Foreskin keratinocyte (primary cell): ENCODE measurements at places on chromosomes 4 and X.

DNA sequence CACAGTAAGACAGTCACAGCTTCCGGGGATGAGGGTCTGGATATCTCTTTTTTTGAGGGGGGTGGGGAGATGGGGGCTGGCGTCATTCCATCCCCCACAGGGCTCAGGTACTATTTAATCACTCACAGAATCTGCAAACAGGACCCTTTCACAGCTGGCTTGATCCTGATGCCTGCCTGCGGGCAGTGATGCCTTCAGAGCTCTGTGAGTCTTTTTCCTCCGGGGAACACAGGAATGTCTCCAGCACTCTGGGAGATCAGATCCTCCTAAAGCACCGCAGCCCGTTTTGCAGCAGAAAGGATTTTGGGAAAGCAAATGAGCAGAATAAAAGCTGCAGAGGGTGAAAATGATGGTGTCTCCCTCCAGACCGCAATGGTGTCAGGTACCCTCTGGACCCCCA lies 13.2 kb upstream of the SHOX start:
- DNase-seq, result no peak

DNA sequence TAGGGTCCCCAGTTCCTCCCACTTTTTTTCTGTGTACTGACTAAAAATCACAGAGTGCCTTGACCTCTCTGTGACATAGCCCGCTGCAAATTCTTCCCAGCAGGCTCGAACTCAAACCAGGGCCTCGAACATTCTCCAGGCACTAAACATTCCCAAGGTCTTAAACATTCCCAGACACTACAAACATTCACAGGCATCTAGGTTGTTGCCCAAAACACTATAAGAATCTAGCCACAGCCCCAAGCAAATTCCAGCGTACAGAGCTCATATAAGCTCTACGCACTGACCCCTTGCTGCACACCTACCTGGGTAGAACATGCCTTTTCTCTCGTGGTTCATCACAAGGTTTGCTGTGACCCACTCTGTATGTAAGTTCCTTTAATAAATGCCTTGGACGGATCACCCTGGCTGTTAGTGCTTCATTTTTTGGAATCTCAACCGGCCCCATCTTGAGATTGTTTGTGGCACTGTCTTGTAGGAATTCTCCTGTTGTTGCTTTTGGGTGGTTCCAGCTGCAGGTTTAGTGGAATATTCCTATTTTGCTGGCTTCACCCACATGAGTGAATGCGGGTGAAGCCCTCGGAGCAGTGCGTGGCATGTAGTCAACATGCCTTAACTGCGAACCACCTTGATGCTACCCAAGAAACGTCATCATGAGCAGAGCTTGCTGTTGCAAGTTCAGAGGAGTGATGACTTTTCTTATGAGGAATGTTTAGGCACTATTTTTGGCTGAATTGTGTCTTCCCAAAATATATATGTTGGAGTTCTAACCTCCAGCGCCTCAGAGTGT lies 230.0 kb downstream of the HS3ST1 start:
- DNase-seq, result no peak

DNA sequence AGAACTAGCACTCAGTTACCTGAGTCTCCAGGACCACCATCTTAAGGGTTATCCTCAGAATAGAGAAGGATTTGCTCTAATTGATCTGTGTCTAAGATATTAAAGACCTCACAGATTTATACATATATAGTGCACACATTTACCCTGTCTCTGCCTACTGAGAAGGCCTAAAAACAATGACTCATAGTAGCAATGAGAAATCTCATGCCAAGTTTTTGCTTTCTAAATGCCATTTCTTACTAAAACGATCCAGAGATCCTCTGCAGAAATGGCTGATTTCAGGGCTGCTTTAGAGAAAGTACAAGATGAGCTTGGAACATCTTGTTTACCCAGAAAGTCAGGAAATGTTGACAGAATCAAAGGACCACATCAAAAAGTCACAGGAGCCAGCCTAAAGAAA lies 79.1 kb upstream of the INPP4B start:
- DNase-seq, result no peak

- DNase-seq, result peak; percentile 84
Measured at GRCh38 chrX:39891781-39892180, 206.0 kb downstream of the BCOR start.

DNA sequence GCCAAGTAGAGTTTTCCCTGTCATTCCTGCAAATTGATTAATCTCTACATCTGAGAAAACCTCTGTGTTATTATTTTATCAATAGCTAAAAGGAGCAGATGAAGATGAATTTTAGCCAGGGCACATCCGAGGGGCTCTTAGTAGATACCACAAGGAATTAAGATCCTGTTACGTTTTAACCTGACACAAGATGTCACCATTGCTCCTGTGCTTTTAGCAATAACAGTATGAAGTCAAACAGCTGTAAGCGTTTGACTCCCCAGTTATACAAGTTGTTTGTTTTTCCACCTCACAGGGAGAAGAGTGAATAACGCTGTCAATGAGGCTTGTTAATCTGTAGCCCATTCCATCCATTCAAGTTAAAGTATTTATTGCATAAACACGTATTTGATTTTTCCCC lies 76.0 kb upstream of the AP1S2 start:
- no peak for DNase-seq

DNA sequence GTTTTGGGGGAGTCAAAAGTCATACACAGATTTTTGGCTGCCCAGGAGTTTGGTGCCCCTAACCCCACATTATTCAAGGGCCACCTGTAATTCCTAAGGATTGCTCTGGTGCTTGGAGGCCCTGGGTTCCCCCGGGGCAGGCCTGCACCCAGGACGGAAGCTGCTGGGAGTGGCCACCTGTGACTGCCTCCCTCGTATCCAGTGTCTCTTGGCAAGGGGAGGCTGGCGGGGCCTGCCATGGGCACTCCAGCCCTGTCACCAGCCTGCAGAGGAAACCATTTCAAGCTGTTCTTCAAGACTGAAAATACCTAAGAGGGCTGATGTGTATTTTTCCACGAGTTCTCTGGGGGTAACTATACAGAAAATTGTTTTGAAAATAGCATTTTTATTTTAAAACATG lies 24.5 kb upstream of the GPR78 start:
- no peak for DNase-seq

DNA sequence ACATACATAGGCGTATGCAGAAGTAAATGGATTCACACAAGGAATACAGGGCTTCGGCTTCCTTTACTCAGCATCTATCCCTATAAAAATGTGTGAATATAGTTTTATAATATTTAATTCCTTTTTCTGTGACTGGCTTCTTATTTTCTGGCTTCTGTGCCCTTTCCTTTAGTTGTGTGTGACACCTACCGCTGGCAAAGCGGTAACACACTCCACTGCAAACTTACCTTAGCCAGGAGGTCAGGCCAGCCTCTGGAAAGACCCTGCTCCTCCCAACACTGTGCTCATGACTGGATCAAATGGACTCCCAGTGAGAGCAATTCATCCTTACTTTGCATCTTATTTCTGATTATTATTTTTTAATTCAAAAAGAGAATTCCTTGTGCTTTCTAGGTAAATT lies 244.2 kb downstream of the ANK2 start:
- DNase-seq, result no peak

GRCh38 chrX:47198026-47198686 lies 4.5 kb downstream of the UBA1 start:
- no peak for DNase-seq

DNA sequence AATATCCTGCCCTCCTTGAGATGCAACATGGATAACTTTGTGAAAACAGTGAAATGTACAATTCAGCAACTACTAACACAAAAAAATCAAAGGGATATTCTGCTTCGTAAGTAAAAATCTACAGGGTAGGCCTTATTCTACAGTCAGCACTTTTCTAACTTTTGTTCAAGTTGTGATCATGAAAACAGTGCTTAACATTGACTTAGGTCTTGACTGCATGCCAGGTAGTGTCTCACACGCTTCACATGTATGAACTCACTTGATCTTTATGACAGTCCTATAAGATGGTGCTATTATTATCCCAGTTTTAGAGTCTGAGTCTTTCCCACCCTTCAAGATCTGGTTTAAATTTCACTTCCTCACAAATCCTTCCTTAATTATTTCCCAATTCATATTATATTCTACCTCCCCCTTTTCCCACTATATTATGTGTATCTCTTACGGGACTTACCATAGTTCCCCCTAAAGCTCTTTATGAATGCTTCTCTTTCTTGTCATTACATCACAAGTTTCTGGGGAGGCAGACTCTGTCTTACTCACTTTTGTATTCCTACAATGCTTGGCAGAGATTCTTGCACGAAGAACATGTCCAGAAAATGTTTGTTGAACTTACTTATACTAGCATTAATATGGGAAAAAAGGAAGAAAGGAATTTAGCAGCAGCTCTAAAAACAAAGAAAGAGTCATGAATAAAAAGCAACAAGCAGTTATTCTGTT lies 179.8 kb downstream of the SCFD2 start:
- DNase-seq, result no peak

DNA sequence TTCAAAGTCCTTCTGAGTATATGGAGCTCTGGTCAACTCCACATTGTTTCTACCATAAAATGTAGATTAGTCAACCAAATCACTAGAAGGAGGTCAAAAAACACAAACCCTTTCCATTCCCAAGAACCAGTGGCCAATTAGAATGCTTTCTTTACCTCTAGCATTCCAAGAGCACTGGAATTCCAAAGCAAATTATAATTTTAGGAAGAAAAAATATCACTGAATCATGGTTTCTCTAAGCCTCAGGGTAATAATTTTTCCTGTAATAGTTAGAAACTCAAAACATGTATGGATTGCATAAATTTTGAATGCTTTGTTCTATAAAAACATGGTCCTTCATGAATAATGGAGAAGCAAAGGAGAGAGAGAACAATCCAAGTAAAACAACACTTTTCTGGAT lies 39.5 kb downstream of the LEF1 start:
- no peak for DNase-seq

DNA sequence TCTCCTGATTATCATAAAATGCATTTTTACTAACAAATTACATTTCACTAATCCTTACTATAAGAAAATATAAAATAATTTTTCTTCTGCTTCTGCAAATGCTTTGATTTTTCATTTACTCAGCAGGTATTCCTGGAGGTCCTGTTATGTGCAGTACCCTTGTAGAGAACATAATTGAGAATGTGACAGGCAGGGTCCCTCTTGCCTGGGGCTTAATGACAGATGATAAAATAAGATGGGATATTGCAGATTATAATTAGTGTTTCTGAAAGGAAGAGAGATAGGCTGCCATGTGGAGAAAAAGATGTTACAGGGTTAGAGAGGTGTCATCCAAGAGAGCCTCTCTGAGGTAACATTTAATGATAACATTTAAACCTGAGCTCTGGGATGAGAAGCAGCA lies 128.9 kb downstream of the MAD2L1 start:
- DNase-seq, result no peak

- no peak for DNase-seq
Measured at GRCh38 chrX:45602151-45602550, 401.5 kb upstream of the DIPK2B start.

GRCh38 chrX:134625315-134625718 lies 33.0 kb downstream of the PLAC1 start:
- DNase-seq, result no peak

DNA sequence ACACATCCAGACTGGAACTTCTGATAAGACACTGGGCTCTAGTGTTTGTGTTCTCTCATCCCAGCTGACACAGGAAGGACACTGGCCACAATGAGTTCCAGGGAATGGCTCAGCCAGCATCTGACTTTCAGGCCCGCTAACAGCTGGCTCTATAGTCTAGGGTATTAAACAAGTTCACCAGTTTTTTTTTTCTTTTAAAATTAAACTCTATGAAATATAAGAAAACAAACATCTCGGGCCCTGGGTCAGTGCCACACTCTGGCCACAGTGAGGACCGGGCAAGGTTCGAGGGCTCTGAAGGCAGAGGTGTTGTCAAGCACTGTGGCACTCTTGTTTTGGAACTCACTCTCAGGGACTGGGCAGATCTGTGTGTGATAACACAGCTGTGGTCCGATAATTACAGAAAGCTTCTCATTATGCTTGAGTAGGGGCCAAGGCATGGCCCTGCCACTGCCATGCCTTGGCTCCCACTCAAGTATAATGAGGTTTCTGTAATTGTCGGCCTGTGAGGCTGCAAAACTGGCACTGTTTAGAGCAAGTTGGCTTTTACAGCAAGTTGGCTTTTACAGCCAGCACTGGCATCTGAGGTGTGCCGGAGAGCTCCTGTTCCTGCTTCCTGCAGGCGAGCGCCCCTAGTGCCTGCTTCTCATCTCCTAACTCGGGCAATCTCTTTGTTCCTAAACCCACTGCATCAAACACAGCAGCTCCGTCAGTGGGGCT lies 62.8 kb downstream of the PPP1R2C start:
- peak; percentile 50 for DNase-seq

- DNase-seq, result no peak
Measured at GRCh38 chrX:51837921-51838320, 55.5 kb upstream of the MAGED1 start.

DNA sequence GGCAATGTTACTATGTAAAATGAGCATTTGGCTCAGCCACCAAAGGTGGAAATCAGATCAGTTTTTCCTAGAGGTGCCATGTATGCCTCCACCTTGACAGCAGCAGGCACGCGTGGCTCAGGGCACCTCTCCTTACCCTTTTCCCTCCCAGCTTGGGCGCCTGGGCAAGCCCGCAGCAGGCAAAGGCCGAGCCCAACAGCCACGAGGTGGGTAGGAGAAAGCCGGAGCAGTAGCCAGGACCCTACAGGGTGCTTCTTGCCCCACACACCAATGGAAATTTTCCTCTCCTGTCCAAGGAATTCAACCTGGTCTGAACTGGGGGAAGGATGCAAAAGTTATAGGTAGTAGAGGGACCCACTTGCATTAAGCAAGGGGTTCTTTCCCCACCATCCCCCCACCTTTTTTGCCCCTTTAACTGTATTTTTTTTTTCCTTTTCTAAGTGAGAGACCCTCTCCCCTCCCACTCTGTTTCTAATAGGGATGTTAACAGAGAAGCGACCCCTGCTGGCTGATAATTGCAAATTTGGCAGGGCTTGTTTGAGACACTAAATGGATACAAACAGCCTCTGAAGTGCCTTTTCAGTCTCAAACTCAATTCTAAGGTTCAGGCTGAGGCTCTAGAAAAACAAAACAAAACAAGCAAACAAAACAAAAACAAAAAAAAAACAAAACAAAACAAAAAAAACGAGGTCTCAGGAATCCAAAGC lies 895.1 kb downstream of the PCDH18 start:
- no peak for DNase-seq

DNA sequence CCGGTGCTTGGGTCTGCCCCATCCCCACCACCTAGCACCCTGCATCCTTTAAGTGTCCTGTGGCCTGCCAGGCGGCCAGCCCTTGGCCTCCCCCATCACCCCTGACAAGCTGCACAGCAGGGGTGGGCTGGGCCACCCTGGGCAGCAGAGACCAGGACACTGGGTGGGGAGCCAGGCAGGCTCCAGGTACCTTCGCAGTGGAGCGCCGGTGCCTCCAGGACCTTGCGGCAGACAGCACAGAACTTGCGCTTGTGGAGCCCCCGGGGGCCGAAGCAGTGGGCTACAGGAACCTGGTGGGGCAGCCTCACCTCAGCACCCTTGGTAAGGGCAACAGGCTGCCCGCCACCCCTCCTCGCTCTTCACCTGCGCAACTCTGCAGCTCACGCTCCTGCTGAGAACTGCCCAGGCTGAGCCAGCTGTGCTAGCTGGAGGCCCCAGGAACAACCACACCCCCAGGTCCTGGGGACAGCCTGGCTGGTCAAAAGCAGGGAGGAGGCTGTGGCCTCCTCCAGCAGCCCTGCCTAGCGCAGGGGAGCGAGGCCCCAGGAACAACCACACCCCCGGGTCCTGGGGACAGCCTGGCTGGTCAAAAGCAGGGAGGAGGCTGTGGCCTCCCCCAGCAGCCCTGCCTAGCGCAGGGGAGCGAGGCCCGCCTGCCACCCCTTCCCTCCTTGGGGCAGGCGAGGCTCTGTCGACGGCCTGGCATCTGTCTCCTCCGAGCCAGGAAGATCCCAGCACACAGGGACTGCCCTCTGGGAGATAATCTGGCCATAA lies 4.6 kb downstream of the DGKQ start:
- no peak for DNase-seq
